Neural crest cell (in vitro differentiated cells): ENCODE measurements at places on chromosomes 3 and 15.

DNA sequence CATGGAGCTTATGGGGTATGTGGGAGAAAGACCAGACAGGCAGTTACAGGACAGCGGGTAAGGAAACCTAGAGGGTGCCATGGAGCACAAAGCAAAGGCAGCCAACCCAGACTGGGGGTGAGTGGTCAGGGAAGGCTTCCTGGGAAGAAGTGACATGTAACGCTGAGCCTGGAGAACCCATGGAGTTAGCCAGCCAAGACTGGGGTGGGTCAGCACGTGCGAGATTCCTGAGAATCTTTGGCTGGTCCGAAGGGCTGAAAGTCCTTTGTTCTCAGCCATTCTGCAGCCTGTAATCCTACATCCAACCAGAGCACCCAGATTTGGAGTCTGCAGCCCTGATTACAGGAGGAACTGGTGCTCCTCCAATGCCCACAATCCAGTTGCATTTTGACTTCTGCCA, 120.1 kb upstream of the WNT5A start:
- DNase-seq, result no peak

GRCh38 chr3:14538451-14539088, 1.6 kb downstream of the GRIP2 start:
- DNase-seq, result no peak

GRCh38 chr3:36911990-36912804, 32.7 kb downstream of the TRANK1 start:
- DNase-seq, result no peak

GRCh38 chr15:68001811-68002210, 52.3 kb upstream of the PIAS1 start:
- DNase-seq, result no peak

GRCh38 chr15:74960286-74960685, 3.7 kb upstream of the RPP25 start:
- DNase-seq, result no peak

DNA sequence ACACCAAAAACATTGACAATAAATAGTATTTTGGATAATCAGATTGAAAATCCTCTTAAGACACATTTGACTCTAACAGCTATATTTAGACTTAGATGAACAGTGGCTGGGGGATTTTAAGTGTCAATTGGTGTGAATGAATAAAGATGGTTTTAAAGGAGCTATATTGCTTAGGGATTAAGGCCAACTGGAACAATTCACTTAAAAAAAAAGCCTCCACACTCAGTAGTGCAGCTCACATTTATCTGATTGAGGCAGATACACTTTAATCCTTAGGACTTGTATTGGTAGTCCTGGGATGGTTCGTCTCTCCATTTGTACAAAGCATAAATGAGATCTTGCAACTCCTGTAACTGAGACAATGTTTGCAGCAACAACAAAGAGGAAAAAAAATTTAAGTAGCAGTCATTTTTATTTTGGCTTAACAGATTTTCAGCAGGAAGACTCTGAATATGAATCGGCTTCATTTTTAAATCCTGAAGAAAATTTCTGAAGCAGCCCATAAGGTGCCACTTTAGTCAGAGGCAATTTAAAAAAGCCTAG, 112.0 kb downstream of the UACA start:
- no peak for DNase-seq

- no peak for DNase-seq
Observed at GRCh38 chr3:151852074-151852811, 21.2 kb upstream of the SUCNR1 start.

GRCh38 chr3:138066383-138066782, 49.0 kb downstream of the DZIP1L start:
- no peak for DNase-seq

- DNase-seq, result peak; percentile 55
Observed at GRCh38 chr15:90219421-90220141, 14.2 kb downstream of the CIB1 start.

DNA sequence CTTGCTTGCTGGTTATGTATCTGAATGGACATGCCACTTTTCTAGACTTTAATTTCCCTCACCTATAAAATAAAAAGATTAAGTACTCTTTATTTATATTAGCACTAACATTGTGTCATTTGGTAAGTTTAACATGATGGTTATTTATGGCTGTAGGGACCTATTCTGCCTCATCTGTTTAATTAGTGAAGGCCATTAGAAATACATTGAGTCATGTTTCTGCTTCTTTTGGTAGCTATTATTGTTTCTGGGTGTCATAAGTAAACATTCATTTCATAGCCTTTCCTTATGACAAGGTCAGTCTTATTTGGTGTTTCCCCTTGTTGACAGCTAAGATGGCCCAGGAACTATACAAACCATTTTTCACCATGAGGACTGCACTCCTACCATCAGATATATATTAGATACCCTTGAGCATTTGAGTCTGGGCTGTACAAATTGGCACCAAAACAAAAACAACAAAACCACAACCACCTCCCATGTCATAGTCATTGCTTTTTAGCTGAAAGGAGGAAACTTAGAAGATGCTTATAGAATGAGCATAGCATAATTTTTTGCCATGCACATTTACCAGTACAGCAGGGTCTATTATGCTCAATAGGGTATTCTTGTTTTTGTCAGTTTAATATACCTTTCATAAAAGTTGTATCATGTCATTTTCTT, 39.3 kb downstream of the SRP14 start:
- no peak for DNase-seq

- DNase-seq, result no peak
Observed at GRCh38 chr15:90307661-90308060, 42.2 kb downstream of the NGRN start.

DNA sequence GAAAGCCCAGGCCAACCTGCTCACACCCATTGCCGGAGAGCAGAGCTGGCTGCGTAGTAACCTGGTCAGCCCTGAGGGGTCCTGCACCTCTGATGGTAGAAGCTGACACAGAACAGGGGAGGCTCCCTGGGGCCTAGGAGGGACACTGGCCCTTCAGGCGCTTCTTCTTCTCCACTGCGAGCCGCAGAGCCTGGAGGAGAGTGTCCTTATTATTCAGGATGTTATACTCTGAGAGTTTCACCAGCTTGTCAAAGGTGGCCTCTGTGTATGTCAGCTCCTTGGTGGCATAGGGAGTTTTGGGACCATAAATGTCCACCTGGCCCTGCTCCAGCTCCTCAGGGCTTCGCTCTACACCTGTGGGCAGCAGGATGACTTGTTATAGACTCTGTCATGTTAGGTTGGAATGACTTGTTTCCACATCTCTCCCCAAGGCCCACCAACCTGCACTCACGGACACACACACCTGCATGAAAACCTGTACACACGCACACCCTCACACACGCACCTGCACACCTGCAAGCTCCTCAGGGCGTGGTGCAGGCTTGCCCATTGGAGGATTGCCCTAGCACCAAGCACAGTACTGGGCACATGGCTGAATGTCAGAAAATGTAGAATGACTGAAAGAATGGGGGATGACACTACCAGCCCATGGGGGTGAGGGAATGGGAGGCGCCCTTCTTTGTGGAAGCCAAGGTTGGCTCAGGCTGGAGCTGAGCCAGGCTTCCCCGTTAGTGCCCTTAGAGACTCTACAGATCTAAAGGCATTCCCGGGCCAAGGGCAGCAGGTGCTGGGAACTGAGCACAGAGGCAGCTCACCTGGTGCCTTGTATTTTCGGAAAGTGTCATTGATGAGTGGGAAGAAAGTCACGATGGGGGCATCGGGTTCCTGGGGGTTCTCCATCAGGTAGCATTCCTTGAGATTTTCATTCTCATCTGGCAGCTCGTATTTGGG, 11.5 kb upstream of the EHD4 start:
- DNase-seq, result no peak

GRCh38 chr3:195253923-195254432, 17.0 kb downstream of the XXYLT1 start:
- DNase-seq, result no peak

GRCh38 chr3:52288674-52289073, 1.0 kb downstream of the GLYCTK start:
- DNase-seq, result no peak

- DNase-seq, result no peak
Observed at GRCh38 chr3:12557473-12558100, 700 bp downstream of the MKRN2 start.

DNA sequence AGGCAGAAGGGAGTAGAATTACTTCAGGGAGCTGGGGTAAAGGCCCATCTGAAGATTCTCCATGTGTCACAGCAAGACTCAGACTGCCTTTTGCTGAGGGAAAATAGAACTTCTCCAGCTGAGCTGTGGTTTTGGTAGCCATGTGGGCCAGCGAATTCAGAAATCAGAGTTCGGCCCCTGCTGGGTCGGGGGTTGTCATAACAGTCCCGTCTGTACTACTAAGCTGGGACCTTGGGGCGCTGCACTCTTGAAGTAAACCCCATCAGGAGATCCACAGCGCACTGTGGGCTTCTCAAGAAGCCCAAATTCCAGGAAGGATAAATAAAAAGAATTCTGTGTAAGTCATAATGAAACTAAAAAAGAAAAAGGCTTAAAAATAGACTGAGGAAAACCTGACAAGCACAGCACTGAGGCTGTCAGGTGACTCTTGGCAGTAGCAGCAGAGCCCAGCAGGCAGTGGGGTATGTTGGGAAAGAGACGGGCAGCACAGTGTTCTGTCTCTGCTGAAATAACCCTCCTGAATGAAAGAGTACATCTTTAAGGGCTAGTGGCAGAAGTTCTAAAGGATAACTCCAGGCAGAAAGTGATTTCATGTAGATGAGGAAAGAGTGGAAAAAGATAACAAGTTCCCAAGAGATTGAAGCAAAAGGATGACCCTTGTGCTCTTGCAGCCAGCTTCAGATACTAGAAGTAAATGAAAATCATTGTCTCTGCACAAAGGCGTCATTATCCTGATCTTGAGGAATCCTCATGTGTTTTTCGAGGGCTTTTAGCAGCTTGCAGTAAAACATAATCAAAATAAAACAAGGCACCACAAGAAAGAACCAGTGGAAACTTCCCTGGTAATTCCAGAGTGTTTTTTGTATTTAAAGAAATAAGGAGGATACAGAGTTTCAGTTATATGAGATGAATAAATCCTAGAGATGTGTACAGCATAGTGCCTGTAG, 74.5 kb downstream of the RAB7A start:
- DNase-seq, result no peak

- DNase-seq, result no peak
Observed at GRCh38 chr15:79520654-79521053, 88.5 kb downstream of the MINAR1 start.

GRCh38 chr15:71748293-71748718, 62.0 kb upstream of the NR2E3 start:
- no peak for DNase-seq

DNA sequence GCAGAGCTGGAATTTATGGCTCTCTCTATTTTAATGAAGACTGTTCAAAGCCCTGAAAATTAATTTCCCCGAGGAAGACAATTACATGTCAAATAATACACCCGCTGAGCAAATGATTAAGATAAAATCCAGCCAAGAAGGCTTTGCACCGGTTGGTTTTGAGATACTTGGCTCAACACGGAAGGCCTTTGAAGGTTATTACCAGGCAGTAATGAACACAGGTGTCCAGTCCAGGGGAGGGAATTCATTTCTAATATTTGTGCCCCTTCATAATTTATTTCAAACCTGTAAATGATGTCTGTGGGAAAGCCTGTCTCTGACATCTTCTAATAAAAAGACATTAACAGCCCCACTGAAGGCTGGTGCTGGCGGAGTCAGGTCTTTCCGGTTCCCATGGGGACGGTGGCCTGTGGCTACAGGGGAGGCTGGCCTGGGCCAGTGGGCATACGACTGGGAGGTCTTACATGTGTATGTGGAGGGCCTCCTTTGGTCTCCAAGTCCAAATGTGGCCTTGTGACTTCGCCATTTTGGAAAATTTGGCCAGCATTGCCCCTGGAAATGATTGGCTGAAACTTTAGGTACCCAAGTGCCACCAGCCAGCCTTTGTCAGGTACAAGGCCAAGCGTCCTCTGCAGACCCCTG, 49.9 kb upstream of the IQSEC1 start:
- no peak for DNase-seq

- DNase-seq, result no peak
Observed at GRCh38 chr15:72365844-72366243, 10.0 kb downstream of the HEXA start.

DNA sequence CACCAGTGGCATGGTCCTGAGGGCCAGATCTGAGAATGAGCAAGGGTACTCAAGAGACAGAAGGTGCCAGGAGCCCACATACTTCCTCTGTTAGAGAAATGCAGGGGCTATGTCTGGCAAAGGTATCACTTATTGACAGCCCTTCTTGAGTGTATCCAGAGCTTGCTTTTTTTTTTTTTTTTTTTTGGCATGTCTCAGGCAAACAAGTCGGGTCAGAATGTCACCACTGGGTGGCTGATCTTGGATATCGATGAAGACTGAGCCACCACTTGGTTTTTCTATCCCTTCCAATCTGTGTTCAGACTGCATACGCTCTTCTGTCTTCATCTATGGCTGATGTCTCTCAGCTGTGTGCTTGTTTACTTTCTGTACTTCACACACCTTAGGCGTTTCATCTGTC, 363.4 kb upstream of the C2CD4B start:
- no peak for DNase-seq

DNA sequence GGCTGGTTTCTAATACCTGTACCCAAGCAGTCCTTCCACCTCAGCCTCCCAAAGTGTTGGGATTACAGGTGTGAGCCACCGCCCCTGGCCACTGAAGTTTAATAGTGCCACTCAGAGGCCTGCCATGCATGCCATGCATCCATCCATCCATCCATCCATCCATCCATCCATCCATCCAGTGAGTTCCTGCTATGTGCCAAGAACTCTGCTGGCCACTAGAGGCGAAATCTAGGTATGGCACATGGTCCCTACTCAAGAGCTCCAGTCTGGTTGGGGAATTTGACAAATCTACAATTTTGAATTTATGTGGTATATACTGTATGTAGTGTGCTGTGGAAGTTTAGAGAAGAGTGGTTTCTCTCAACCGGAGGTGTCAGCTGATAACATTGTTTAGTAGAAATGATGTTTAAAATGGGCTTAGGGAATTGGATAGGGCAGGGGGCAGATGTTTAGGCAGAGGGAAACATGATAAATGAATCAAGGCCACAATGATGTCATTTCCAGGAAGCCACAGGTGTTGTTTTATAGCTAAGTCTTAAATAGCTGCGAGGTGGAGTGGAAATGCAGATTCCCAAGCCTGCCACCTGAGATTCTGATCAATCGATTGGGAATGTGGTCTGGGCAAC, 384.4 kb upstream of the C2CD4B start:
- DNase-seq, result peak; percentile 18

DNA sequence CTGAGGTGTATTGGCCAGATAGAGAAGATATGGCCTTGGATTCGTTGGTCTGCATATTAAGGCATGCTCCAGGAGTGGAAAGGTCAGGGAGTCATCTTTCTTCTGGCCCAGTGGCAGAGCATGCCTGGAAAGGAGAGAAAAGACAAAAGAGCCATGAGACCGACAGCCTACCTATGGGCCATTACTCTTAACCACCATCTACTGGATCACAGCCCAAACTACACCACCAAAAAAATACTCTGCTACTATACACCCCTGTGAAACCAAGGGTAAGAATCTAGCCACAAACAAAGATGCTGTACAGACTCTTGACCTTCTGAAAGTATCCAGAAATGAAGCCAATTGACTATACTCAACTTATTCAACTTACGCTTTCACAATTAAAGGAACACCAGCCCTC, 96.1 kb upstream of the PLSCR5 start:
- no peak for DNase-seq

DNA sequence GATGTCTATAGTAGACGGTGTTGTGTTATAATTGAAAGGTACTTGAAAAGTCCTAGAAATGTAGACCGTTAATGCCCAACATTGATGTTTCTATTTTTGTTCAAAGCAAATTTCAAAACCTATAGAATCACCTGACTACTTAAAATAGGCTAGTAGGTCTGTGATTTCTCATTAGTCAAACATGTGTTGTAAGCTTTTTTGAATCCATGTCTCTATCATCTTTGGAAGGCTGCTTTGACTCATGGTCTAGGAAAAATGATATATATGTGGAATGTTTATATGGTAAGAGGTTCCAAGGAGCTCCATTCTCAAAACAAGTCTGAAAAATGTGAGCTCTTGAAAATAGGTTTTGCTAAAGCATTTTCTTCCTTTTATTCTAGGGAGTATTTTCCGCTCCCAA, 375.3 kb downstream of the LPP start:
- DNase-seq, result no peak
